ENCODE measurements at places on chromosomes 1 and 21. TPM values are rescaled to one million over a fixed set of nuclear protein-coding genes. Genes with fewer than 3 reads are reported as not detected.

DNA sequence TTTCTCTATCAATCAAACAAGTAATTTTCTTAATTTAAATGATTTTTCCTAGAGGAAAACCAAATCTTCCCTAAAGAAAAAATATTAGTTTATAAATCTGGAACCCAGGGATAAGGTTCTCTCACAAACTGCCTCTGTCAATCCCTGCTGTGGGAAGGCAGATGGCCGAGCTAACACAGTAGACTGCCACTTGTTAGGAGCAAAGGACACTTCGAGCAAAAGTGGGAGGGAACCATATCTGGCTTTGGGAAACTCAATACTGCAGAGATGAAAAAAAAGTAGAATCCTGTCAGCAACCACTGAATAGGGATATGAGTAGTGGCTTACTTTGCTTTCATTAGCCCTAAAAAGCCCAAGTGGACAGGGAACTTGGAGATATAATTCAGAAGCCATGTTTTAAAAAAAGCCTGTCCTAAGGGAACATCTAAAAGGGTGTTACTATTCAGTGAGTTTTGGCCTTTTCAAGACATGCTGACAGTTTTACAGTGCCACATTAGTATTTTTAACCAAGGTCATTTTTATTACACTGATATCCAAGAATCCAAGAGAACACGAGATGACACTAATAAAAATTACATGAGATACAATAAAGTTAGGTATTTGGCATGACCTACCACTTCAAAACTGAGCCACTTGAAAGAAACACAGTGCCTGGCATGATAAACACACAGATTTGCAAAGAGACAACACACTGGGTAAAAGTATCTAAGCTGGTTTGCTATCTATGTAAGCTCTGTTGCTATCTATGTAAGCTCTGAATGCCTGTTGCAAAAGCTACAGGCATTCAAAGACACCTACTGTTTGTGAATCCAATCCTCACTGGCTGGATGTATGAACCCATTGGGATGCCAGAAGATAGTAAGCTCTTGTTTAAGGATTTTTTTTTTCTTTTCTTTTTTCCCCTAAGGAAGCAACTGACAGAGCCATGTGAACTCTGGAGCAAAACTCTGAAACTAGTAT lies 21.4 kb downstream of the TEX38 start:
- DNase-seq: no peak

Gene TEX50
- total RNA-seq: not detected

GRCh38 chr1:160569806-160570205 lies 9.5 kb downstream of the CD84 start:
- no peak for DNase-seq

GRCh38 chr1:210129092-210129491 lies 103.5 kb upstream of the SERTAD4 start:
- no peak for DNase-seq

DNA sequence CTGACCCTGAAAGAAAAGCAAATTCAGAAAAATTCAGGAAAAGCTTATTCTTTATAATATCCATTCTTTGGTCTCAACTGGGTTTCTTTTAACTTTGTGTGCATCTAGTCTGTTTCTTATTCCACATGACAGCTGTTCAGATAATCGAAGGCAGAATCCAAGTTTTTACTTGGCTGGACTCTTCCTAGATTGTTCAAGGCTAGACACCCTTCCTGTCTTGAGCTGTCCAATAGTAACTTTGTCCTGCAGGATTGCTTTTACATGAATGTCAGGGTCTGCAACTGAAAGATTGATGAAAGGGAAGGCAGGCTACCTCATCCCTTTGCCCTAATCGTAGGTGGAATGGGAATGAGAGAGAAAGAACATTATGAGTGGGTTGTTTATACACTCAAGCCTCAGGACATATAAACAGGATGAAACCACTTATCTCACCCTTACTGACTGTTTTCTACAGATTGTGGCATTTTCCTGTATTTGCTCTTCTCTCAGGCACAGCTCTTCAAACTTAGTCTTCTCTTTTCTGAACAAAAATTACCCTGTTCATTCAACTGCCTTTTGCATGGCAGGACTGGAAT lies 76.9 kb downstream of the LEPR start:
- no peak for DNase-seq

- DNase-seq: no peak
Observed at GRCh38 chr21:34953950-34954349, 95.2 kb downstream of the RUNX1 start.

GRCh38 chr1:26913389-26913753 lies 404 bp downstream of the NR0B2 start:
- DNase-seq: no peak

Gene LMX1A
- 0.64 TPM for total RNA-seq

- DNase-seq: no peak
Observed at GRCh38 chr1:212583643-212584042, 24.9 kb upstream of the ATF3 start.

DNA sequence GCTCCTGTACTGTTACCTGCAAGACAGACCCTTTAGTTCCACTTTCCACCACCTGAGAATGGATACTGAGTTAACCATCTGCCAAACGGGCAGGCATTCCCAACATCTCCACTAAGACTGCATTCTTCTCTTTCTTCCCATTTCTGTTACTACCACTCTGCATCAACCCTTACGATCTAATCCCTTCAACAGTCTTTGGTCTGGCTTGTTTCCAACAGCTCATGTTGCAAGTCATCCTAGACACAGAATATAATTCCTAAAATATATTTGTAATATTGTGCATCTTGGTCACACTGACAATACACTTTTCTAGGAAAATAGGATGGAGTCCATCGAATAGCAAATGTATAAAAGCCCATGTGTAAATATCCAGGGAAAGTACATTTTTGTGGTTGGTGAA lies 166.7 kb downstream of the SIPA1L2 start:
- no peak for DNase-seq

Gene PCBP3
- 2.3 TPM for total RNA-seq

GRCh38 chr21:43921979-43922945 lies 57.2 kb downstream of the AGPAT3 start:
- no peak for DNase-seq

Gene OR6K3
- not detected for total RNA-seq

Gene SELL
- total RNA-seq: 0.64 TPM

DNA sequence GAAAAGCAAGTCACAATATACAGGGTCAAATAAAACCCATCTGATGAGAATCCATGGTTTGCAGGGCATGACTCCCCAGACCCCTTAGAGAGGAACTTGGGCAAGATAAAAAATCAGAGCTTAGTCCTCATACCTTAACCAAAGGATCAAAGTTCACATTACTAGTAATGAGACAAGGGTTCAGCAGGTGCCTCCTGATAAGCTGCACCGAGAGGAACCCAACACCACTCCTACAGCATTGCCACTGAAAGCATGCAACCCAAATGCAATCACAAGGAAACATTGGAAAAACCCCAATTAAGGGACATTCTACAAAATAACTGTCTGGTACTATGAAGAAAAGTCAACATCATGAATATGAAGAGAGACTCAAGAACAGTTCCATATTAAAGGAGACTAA lies 29.7 kb downstream of the CCDC185 start:
- DNase-seq: no peak

Gene MIS18A
- total RNA-seq: 6.4 TPM

Gene COL24A1
- total RNA-seq: 0.06 TPM

Gene FAM110D
- total RNA-seq: 1.0 TPM

Measured in left colon (tissue), 2 donors.